NCI-H2171 treated with DMSO at 0.1 percent for 48 hours (cell line): ENCODE measurements at places on chromosomes 3 and 15.

DNA sequence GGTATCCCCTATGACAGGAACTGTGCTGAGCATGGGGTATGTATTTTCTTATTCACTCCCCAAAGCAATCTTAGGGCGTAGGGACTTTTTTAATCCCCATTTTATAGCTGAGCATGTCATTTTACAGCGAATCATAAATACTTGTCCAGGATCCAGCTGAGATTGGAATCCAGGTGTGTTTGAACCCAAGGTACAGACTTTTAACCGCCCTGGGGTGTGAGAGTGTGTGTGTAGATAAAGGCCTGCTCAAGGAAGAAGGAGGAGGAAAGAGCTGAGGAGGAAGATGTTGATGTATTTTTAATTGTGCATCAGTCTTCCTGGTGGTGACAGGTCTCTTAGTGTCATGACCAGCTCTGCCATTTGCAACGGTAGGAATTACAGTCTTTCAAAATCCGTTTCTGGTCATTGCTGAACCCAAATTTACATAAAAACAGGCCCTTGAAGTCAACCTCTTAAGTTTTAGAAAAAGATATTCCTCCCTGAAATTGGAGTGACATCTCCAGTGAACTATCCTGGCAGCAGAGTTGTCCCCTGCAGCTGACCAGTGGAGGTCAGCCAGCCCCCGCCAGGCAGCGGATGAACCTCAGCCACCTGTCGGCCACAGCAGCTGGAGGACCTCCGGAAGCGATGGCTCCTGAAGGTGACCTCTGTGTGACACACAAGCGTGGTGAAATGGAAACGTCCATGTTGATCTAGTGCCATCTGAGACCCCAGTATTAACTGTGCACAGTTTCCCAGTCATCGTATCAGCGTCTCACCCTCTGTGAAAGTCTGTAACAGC, 92.8 kb upstream of the MITF start:
- DNase-seq = no peak

- no peak for DNase-seq
These were observed 12.8 kb upstream of the KLF15 start for GRCh38 chr3:126370055-126370454.

DNA sequence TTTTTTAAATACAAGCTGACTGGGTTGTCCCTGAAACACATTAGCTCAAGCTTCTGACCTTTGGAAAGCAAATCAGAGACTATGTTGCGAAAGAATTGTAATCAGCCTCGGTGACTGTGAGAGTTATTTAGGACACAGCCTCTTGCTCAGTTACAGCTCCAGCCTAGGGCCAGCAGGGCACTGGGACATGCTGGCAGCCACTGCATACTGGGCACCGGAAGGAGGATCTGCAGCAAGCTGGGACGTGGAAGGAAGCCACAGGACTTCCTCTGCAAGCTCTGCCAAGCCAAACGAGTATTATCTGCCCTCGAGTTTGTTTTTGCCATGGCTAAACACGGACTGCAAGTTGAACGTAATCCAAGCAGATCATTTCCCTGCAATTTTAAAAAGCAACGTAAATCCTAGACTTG, 24.4 kb upstream of the COPG1 start:
- no peak for DNase-seq

- DNase-seq = no peak
These were observed 206.5 kb downstream of the CBLB start for GRCh38 chr3:105662306-105662705.

DNA sequence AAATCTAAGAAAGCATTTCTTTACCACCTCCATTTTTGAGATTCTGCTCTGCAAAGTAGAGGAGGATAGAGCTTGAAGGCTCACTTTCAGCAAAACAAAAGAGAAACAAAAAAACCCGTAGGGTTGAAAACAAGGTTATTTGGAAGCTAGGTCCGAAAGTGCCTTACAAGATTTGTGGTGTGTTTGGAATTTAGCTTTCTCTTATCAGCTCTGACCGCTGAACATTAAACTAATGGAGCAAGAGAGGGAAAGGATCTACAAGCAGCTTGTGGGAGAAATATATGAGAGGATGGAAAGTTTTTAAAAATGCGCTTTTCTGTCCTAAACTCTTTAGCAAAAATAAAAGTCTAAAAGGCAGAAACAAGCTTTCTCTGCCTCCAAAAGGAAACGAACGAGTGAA, 545.5 kb downstream of the NTRK3 start:
- DNase-seq = no peak

GRCh38 chr3:21830541-21830940, 79.5 kb upstream of the ZNF385D start:
- DNase-seq = no peak

DNA sequence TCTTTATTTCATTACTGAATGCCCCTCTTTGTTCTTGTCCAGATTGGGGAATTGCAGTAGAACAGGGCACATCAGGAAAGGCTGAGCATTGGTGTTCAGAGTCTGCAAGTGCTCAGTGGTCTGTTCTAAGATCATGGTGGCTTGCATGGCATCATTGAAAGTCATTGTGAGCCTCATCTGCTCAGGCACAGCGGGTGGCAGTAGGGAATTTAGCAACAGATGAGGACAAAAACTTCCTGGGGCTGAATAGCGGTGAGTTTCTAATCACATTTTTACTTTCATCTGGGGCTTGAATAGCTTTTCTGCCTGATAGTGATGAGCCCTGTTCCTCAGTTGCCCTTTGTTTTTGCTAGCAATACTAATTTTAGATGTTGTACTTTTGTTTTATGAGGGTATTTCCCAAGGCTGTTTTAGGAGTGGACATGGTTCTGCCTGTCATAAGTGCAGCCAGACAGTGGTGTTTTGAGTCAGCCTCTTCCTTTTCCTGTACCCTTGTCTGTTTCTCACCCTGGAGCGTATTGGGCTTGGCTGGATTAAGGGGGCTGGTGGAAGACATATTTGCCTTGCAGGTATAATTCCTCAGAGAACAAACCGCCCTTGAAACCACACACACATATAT, 127.2 kb upstream of the IL12A start:
- DNase-seq = no peak

GRCh38 chr3:185318141-185318540, 44.8 kb upstream of the MAP3K13 start:
- no peak for DNase-seq

- DNase-seq = peak; percentile 95
These were observed 163.2 kb downstream of the MINAR1 start for GRCh38 chr15:79595306-79595705.

GRCh38 chr3:12421132-12421531, 63.1 kb upstream of the TSEN2 start:
- DNase-seq = no peak

DNA sequence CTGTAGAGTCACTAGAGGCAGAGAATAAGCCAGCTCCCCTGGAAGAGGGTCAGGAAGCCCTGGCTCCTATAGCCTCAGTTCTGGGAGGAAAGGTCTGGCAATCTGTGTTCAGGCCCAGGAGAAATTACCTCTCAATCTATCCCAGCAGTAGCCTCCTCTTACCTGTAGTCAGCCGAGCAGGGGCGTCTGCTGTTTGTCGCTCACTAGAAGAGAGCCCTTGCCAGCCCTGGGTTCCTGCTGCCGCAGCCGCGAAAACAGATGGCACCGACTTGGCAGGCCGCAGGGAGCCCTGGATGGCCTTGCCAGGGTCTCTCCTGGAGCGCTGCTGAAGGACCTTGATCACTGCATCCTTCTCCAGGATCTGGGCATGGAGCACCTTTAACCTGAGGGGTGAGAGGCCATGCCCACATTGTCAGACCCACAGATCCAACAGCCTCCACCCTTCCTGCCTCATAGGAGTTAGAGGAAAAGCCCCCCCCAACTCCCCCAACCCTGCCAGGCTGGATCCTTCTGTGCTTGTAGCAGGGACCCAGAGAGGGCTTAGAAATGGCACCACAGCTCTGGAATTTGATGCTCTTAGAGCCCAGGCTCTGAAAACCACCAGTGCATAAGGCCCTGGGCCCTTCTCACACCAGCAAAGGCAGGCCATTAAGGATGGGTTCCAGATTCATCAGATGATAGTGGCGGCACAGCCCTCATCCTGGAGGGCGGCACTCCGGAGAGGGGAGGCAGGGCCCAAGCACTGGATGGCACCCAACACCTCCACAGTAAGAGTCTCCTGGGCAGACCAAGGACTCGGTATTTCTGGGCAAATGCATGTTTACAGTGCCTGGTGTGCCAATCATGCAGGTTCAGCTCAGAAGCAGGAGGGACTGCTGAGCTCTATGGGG, 14.9 kb downstream of the AMOTL2 start:
- peak; percentile 83 for DNase-seq

GRCh38 chr15:72342385-72342784, 22.4 kb upstream of the CELF6 start:
- peak; percentile 18 for DNase-seq

DNA sequence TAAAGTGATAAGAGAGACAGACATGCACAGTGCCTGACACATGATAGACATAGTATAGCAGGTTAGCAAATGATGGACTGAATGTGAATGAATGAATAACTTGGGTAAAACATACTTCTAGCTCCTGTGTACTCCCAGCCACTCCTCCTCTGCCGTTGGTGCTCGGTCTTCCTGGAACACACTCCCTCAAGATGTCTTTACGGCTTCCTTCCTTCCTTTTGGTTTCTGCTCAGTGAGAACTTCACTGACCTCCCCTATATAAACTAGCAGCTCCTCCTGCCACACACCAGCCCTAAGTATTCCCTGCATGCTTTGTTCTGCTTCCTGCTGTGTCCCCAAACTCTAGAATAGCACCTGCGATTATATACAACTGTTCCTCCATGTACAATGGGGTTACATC, 50.2 kb downstream of the RAD54L2 start:
- DNase-seq = no peak

- DNase-seq = no peak
These were observed 35.0 kb upstream of the CAPN3 start for GRCh38 chr15:42324308-42324707.

DNA sequence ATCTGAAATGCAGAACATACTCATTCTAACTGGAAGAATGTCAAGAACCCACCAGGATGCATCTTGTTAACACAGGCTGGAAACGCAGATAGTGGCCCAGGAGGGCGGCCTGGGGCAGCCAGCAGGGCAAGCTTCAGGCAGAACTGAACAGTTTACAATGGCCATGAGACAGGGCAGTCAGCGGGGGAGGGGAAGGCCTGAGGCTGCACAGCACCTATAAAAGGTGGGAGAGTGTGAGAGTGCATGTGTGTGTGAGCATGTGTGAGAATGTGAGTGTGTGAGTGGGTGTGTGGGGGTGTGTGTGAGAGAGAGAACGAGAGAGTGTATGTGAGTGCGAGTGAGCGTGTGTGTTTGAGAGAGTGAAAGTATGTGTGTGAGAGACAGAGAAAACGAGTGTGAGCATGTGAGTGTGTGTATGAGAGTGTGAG, 26.8 kb upstream of the SLCO2A1 start:
- DNase-seq = no peak

DNA sequence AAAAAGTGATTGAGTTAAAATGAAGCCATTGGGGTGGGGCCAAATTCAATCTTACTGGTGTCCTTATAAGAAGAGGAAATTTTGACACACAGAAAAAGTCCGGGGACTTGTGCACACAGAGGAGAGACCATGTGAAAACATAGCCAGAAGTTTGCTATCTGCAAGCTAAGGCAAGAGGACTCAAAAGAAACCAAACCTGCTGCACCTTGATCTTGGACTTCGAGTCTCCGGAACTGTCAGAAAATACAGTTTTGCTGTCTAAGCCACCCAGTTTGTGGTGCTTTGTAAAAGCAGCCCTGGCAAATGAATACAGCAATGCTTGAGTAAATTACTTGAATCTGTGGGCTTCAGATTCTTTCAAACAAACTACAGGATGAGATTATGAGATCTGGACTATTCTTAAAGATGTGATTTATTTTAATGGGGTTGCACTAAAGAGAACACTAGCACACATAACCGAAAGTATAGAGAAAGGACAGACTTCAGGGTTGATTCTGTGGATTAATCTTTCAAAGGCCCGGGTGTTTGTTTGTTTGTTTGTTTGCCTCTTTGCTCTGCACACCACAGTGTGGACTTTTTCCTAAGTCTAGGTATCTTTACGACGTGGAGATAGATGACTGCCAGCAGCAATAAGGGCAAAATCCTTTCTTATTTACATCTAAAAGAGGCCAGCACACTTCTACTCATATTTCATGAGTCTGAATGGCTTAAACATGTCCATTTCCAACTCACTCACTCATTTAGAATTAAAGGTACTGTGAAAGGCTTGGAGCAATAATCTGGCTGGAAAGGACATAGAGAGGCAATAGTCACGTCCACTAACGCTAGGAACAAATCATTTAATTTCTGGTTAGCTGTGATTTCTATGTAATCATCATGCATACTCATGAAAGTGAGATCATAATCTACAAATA, 53.9 kb upstream of the SSR3 start:
- no peak for DNase-seq

DNA sequence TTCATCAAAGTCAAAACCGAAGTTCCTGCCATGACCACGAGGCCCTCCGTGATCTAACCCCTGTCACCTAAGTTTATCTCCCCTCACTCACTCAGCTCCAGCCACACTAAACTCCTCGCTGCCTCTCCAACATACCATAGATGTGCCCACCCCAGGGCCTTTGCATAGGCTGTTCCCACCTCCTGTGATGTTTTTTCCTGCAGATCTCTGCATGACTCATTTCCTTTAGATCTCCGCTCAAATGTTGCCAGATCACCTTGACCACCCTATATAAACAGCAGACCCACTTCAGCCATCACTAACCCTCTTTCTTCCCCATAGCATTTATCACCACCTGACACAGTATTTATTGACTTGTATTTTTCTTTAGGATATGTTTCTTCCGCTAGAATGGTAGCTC, 58.5 kb downstream of the HRH1 start:
- DNase-seq = no peak

DNA sequence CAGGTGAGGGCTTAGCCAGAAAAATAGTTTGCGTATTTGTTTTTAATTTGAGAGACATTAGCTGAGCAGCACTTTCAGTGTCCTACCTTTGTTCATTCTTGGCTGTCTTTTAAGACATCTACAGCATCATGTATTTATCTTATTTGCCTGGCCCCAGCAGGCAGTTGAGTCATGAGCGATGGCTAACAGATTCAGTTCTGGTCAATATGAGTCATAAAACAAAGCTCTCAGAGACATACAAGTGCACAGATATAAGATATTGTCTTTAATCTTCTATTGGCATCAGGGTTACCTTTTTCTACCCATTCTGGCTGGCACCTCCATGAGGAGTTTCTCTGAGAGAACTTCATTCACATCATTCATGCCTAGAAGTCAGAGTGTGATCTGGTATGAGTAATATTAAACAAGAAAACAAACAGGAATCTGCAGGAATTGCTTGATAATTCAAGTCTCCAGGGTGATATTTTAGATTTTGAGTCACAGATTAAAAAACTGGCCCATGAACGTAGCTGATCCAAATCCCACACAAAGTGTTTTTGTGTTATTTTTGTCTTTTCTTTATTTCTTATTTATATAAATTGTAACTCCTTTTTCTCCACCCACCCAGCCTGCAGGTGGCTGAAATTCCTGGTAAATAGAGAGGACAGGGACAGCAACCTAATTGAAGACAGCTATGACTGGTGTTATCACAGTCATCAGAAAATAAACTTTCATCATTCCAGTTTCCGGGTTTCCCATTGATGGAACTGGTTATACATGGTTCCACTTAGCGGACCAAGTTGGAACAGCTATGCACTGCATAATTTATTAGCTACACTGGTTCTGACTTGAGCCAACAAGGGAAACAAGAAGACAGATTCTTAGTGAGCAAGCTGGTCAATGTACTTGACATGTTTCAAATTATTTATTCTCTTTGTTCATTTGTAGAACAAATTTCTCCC, 47.3 kb downstream of the PLSCR2 start:
- no peak for DNase-seq

- peak; percentile 33 for DNase-seq
These were observed 8.0 kb upstream of the CCDC13 start for GRCh38 chr3:42780892-42781700.
